ENCODE measurements at places on chromosomes 3 and 15. TPM values are rescaled to one million over a fixed set of nuclear protein-coding genes. Genes with fewer than 3 reads are reported as not detected.

- no peak for DNase-seq
These were observed 143.5 kb upstream of the SOX2 start for GRCh38 chr3:181568248-181568647.

The XCR1 gene
- 0.37 TPM for total RNA-seq

- DNase-seq: peak; percentile 97
These were observed 2.4 kb downstream of the CSRNP1 start for GRCh38 chr3:39150803-39151631.

DNA sequence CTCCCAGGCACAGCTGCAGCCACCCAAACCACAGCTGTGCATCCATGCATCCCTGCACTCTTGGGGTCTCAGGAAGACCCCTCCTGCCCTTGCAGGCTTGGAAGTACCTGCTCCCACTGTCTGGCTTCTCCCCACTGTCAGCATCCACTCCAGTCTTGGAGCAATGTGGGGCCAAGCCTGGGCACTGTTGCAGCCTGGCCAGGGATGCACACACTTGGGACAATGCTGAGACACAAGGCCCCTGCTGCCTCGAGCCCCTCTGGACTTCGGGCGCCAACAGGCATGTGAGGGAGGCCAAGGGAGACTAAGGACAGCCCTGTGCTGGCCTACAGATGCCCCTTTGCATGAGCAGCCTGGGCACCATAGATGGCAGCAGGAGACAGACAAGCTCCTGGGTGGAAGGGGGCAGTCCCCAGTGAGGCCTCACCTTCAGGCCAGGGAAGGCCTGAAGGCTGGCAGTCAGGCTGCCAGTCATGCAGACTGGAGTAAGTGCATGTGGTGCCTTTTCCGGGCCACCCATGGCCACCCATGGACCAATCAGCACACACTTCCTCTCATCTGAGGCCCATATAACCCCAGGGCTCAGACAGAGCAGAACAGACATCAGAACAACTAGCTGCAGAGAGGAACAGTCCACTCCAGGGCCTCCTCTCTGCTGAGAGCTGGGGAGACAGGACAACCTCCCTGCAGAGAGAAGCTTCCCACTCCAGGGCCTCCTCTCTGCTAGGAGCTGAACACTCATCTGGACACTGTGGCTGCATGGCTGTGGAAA is 219.0 kb downstream of the VGLL3 start:
- DNase-seq: peak; percentile 59

DNA sequence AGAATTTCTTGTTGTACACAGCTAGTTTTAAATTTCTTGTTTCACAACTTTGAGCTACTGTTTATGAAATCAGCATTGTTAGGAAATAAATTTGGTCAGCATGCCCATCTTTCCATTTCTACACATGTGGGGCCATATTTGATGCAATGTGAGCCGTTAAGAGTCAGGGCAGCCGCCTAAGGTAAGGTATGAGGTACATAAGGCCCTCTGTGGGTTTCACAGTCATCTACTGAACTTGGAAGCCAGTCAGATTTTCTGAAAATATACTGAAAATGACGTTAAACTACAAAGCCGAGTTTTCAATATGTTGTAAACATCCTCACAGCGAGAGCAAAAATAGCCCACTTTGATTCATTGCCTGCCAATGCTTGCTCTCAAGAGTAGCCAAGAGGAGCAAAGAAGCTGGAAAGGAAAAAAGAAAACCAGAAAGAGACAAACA is 94.7 kb upstream of the PDZRN3 start:
- DNase-seq: no peak

DNA sequence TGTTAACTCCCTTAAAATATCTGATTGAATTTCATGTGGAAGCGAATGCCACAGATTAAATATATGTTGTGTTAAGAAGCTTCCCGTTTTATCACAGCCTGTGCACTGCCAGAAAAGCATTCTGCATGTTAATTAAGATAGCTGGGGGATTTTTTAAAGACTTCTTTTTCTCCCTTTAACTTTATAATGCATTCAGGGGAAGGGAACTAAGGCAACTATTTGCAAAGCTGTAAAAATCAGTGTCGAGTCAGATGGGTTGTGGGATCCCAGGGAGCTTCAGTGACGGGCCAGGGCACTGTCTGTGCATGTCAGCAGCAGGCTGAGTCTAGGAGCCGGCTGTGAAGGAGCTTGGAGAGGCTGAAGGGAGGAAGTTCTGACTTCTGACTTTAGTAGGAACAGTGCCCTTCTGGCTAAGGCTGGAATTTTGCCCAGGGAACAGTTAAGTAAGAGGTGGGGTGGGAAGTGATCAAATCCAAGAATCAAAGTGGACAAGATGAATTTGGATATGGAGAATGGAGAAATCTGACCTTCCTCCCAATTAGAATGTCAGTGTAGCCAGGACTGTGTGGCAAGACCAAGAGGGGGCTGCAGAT is 77.7 kb downstream of the ABHD5 start:
- DNase-seq: no peak

DNA sequence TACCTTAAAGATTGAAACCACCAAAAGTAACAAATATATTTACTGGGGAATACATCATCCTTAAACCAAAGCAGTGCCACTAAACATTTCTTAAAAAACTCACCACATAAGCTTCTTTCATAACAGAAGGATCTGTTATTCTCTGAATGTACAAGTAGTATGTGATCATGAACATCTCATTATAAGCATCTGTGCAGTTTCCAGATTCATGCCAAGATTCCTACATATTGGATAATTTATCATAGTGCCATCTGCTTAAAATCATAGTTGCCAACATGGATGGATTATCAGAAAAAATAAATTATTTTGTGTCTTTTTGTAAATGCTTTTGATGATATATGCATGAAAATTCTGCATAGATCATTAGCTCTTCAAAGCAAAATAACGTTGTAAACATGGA is 21.8 kb upstream of the BCHE start:
- no peak for DNase-seq

The CILP gene
- total RNA-seq: 9.6 TPM

- DNase-seq: no peak
These were observed 4.3 kb upstream of the NR1D2 start for GRCh38 chr3:23940775-23941174.

The PARP16 gene
- total RNA-seq: 7.4 TPM

DNA sequence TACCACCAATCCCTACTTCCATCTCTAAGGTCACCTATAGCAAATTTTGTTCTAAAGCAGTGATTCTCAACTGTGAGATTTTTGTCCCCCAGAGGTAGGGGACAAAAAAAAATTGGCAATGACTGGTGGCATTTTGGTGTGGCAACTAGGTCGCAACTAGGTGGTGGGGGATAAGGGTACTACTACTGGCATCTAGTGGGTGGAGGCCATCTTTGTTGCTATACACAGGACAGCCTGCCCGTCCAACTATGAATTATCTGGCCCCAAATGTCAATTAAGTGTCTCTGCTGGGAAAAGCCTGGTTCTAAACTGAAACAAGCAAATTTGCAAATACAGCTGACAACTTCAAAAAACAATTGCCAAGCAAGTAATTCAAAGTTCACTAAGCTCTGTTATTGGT is 1.4 kb downstream of the MTMR10 start:
- no peak for DNase-seq

The PP2D1 gene
- total RNA-seq: not detected

DNA sequence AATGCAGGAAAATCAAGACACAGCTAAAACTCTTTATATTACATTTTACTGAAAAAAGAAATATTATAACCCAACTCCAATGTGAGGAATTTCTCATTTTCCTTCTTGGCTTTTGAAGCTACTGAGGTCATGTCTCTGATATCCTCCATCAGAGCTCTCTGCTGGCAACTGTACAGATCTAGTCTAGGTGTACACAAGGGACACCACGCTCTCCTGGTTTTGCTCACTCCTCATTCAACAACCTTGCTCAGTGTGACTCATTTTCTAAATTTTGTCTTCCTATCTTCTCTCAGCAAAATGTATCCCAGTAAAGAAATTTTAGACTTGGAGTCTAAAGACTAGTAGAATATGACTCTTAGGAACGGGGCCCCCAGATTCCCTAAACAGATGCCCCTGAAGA is 144.3 kb downstream of the KCNMB2 start:
- DNase-seq: no peak

DNA sequence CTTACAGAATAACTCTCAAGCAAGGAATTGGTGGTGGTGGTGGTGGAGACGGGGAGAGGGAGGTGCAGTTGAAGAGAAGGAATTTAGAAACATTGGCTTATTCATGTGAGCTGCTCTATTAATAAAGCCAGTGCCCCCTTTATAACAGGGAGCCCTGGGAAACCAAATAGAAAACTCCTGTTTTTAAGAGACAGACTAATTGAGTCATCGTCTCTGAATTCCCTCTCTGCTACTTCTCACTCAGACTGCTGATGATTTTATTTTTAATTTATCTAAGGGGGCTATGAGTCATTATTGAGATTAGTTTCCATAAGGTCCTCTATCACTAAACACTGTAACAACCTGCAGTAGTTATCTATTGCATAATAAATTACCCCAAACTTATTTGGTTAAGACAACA is 145.9 kb upstream of the GALNT15 start:
- DNase-seq: no peak

The CNOT10 gene
- total RNA-seq: 26.5 TPM

GRCh38 chr3:178259703-178260102 is 276.5 kb upstream of the KCNMB2 start:
- no peak for DNase-seq

- no peak for DNase-seq
These were observed 81.2 kb upstream of the GOLGA8J start for GRCh38 chr15:30001602-30002001.

The SLC22A14 gene
- 0.38 TPM for total RNA-seq

GRCh38 chr3:121722411-121722810 is 27.1 kb downstream of the GOLGB1 start:
- DNase-seq: no peak

The PLSCR4 gene
- total RNA-seq: 37.7 TPM

DNA sequence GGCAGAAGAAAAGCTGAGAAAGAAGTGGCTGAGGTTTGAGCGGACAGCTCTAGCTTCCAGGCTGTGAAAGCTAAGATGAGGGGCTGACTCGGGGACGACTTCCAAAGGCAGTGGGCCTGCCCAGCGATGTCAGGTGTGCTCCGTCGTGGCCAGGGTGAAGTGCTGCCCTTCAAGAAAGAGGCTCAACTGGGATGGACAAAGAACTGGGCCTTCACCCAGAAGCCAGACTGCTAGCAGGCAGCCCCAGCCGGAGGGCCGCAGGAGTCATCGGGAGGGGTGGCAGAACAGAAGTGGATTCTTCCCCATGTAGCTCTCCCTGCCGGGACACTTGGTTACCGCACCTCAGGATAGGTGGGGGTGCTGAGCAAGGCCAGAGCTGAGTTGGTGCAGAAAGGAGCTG is 13.1 kb upstream of the SEC13 start:
- peak; percentile 67 for DNase-seq

The CHRFAM7A gene
- 8.3 TPM for total RNA-seq

The FEZF2 gene
- not detected for total RNA-seq

DNA sequence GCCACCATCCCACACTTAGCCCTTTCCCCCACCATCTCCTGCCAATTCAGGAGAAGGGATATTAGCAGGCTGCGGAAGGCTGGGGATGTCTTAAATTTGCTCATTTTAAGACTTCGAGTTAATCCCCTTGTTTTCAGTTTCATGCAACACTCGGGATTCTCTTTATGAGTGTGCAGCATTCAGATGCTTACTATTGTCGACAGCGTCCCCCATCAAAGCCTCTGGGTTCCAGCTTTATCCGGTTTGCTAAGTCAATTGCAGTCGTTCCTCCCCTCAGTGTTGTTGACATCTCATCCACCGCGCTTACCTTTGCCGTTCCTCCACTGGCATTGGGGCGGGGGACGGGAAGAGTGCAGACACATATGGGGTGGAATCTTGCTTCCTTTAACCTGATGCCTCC is 220.2 kb downstream of the VPS13C start:
- DNase-seq: no peak

DNA sequence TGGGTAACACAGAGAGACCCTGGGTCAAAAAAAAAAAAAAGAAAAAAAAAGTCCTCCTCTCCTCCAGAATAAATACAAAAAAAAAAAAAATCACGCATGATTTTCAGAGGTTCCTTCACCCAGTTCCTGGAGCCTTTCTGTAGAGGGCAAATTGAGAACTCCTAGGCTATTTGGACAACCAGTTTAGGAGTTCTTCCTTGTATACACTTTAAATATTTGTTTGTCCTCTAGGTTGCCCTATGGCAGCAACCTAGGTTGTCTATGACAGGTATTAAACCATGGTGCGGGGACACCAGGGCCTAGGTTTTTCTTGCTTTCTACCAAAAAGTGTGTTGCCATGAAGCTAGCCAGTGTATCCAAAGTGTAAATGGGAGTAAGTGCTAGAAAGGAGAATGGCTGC is 3.8 kb upstream of the ZFYVE19 start:
- DNase-seq: no peak

DNA sequence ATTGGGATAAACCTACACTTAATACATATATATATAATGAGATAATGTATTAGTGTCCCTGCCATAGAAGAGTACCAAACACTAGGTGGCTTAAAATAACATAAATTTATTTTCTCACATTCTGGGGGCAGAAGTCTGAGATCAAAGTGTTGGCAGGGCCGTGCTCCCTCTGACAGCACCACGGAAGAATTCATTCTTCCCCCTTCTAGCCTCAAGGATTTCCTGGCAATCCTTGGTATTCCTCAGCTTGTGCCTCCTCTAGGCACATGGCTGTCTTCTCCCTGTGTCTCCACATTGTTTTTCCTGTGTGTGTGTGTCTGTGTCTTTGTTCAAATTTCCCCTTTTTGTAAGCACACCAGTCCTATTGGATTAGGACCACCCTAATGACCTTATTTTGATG is 115.2 kb upstream of the AGBL1 start:
- no peak for DNase-seq

GRCh38 chr15:49060710-49061495 is 14.7 kb upstream of the SECISBP2L start:
- DNase-seq: no peak

The EIF4E3 gene
- 44.2 TPM for total RNA-seq

The ERICH6 gene
- not detected for total RNA-seq
